Esophagus squamous epithelium (tissue), 5 donors: ENCODE measurements at places on chromosomes 2 and 18.

GRCh38 chr2:41928526-41928925 is 119.3 kb upstream of the PKDCC start:
- DNase-seq, result no peak

GRCh38 chr2:107072150-107072940 is 186.4 kb upstream of the ST6GAL2 start:
- DNase-seq, result no peak

DNA sequence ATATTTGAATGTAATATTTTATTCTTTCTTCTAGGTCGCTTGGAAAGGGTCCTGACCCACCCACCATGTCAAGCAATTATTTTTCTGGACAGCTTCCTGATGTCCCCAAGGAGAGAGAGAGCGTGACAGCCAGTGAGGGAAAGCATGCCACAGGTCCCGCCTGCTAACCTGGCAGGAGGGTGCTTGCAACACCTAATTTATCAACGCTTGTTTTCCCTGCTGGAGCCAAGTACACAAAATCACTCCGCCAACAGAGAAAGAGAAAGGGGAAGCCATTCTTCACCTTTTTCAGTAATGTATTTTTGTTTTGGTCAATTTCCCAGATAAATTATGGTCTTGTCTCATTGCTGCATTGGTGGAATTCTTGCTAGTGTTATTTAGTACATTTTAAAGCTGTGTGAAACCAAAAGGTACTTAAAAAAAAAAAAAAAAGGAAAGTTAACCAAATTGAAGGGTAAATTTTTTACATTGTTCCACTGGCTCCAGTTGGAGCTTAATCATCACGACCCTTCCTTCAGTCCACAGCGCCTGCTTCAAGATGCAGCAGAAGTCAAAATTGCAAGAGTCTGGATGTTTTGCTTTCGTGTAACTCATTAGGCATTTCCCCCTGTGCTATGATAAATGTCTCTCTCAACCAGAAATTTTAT is 88.5 kb upstream of the COPS8 start:
- DNase-seq, result no peak

DNA sequence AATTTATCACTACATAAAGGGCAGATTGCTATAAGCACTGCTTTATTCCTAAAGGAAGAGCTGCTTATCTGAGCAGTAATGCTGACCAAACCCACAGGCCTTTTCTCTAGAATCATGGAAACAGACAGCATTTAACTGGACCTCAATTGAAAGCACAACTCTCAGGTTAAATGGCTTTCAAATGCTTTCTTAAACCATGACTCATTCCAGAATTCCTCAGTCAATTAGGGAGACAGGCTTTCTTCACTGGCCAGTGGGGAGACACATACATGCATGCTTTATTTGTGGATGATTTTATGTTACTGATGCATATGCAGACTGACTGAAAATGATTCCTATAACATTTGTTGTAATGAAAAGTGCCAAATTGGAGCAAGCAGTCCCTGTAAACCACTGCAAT is 114.6 kb downstream of the ACVR1 start:
- DNase-seq, result no peak

GRCh38 chr2:208097801-208098200 is 26.5 kb downstream of the CRYGD start:
- DNase-seq, result no peak

DNA sequence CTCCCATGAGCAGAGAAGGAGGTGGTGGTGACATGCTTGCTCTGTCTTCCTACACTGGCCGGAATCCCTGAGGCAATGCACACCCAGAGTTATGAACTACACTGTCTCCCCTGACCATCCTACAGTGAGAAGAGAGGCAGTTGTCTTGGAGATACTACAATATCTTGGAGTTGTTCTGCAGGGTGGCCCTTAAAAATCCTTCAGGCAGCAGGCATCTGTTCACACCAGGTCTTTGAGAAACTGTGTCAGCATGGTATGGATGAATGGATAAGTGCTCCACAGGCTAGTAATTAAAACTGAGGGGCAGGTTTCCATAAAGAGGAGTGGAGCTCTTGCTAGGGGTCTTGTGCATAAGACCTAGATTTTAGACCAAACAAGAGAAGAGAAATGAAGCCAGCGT is 223.7 kb upstream of the COPS8 start:
- DNase-seq, result no peak

- DNase-seq, result no peak
These were observed 22.6 kb downstream of the MAPK4 start for GRCh38 chr18:50582500-50582899.

DNA sequence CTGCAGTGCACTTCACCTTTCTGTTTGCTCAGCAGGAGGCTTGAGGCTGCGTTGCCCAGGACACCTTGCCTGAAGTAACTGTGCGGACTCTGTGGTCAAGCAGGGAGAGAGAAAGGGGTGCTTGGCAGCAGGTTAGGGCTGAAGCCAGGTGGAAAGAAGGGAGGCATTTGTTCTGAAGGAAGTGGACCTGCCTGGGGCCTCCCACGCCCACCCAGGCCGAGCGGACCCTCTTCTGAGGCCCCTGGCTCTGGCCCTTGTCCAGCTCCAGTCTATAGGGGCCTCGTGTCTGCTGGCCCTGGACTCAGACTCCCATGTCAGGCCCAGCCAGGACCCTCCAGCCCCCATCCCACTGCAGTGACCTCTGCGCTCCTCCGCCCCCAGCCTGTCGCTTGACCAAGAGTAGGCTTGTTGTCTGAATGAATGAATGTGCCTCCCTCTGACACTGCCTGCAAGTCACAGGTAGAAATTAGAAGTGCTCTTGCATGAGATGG is 2.5 kb downstream of the SNED1 start:
- no peak for DNase-seq

GRCh38 chr2:149585166-149585885 is 2.2 kb downstream of the MMADHC start:
- no peak for DNase-seq

DNA sequence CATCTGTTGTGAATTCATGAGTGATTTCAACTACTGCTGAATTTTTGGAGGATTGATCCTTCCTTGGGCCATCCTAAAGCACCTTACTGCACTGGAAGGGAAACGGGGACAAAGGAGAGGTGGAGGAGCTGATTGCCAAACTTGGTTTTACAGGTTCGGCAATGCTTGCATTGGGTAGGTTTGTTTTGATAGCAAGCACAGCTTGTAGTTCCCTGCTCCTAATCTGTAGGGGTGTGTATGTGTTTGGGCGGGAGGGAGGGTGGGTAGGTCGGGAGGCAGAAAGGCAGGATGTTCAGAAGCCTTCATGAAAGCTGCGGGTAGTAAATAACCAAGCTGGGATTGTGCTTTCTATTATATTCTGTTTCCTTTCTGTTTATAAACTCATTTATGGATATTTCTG is 24.6 kb downstream of the PHLPP1 start:
- no peak for DNase-seq

DNA sequence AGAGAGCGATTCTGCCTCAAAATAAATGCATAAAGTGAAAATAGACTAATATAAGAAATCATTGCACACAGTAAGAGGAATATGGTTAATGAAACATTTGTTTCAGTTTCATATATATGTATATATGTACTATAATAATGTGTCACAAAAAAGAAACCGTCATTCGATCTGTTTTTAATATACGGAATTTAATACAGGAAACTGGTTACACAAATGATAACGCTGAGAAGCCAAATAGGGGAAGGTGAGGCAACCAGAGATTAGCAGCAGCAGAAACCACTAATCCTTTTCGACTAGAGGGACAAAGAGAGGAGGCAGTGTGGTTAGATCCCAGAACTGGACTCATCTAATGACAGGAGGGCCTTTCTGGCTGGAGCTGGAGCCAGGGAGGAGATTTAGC is 64.2 kb upstream of the GREB1L start:
- DNase-seq, result no peak

GRCh38 chr2:235692671-235693171 is 198.9 kb downstream of the AGAP1 start:
- DNase-seq, result no peak

DNA sequence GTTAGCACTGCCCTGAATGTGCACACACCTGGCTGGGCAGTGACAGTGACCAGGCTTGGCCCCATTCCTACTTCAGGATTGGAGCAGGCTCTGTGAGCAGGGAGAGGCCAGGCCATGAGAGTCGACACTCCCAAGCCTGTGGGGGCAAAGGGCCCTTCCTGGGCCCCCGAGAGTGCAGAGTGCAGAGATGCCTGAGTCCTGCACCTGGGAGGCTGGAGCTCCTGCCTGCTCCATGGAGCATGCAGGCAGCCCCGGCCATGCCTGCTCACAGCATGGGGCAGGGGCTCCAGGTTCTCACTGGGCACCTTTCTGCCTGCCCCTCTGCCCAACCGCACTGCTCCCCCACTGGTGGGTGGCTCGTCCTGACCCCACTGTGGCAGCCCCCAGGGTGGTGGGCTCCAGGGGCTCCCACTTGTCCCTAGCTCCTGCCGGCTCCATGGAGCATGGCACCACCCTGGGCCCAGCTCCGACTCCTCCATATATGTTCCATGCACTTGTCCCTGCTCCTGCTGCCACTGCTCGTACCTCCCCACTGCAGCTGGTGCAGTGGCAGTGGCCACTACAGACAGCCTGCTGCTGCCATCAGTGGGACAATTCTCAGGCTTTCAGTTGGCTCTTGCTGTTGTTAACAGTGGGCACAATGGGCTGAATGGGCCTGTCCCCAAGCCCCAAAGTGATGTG is 282.0 kb downstream of the RPRM start:
- no peak for DNase-seq

DNA sequence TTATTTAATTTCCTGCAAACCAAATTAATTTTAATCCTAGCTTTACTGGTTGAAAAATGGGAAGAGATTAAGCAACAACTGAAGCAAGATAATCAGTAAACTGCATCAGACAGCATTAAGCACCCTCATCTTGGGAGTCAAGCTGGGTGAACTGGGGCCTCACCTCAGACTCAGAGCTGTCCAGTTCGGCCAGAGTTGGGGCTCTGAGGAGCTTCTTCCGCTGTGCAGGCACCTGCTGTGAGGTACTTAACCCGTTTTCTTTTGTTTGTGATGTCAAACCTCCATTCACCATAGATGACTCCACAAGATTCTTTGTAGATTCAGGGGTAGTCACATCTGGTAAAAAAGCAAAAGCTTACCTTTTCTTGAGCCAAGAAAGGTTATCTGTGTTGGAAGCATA is 71.8 kb downstream of the PRELID3A start:
- no peak for DNase-seq

DNA sequence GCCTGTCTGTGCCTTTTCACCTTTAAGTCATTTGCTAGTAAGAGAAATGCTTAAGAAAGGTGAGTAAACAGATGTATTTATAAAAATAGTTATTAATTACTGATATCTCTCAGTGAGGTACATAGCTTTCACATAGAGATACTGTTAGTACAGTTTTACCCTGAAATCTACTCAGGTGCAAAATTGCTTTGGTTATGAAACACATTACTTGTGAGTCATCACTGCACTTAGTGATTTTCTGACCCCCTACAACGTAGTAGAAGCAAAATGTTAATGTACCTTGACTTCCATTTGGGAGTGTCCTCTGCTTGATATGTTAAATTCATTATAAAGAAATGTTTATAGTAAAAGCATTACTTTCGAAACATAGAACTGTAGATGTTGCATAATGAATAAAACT is 6.5 kb downstream of the GLS start:
- no peak for DNase-seq

GRCh38 chr2:75932996-75933395 is 222.3 kb upstream of the GCFC2 start:
- no peak for DNase-seq

DNA sequence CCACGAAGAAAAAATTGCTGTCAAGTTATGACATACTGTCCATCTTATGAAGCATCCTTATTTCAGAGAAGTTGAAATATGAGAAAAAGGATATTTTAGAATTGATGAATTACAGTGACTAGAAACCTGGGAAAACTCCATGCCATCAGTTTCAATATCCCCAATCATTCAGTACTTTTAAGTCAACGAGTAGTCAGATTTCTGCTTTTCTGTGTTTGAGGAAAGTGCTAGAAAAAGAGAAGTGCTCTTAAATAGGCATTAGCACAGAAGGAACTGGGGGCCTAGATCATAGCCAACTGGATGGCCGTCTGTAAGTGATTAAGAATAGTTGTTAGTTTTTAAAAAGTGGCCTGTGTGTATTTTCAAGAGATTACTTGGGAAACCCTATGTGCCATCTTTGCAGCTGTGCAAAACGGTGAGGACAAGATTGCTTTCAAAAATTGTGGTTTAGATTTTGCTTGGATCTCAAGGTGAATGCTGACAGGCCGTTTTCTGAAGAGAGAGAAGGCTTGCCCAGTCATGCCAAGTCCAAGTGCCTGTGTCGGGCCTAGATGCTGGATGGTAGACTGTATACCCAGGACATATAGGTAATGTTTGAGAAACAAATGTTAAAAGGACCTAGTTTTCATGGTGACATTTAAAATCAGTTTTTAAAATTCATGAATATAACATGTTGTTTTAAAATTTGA is 5.1 kb downstream of the NEDD4L start:
- DNase-seq, result no peak

GRCh38 chr18:35577045-35577848 is 4.3 kb upstream of the GALNT1 start:
- no peak for DNase-seq

GRCh38 chr18:46574743-46575115 is 82.3 kb downstream of the LOXHD1 start:
- no peak for DNase-seq

- DNase-seq, result no peak
These were observed 322.5 kb downstream of the ARHGAP15 start for GRCh38 chr2:143451642-143452281.

- no peak for DNase-seq
These were observed 10.4 kb downstream of the CHMP3 start for GRCh38 chr2:86552889-86553288.

DNA sequence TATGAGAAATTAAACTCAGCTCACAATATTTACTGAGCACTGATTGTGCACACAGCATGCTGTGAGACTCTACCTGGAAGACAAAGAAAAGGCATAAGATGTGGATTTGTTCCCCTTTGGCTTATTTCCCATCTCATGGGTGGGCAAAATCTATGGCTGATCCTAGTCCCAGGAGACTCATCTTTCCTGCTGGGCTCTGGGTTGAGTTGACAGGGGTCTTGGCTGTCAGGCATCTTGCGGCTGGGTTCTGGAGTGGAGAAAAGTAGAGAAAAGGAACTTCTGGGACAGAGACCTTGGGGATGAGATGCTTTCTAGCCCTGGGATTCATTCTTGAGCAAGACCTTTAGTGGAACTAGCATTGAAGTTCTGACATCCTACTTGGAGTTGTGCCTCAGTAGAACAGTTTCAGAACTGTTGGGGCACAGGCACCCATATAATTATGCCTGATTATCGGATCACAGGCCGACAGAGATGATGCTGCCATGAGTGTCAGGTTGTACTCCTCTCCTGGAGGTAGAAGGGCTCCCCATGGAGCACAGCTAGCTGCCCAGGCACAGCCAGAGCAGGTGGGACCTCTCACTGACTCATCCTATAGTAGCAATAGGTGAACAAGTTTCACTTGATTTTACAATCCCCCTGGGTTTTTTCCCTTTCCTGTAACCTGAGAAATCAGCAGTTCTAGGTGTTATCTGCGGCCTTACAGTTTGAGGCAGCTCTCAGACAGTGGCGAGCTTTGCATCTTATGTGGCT is 260.9 kb downstream of the CYRIA start:
- DNase-seq, result no peak

DNA sequence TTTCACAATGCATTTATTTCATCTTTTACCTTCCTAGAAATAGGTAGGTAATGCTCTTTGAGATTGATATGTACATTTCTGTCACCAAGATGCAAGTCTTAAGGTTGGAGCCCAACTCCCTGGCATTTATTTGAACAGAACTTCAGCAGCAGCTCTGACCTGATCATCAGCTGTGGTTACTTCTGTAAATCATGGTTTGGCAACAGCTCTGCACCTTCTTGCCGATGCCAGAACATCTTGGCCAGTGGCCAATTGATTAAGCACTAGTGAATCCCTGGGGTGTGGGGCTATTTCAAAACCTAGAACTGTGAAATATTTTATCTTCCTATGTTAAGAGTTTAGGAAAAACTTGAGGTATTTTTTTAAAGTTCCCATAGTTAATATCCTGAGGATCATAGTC is 124.8 kb upstream of the NYAP2 start:
- no peak for DNase-seq
